Stimulated activated CD8-positive, alpha-beta memory T cell treated with anti-CD3 and anti-CD28 coated beads, Interleukin-2, amount 100 ng/mL, for 1 hour (primary cell): ENCODE measurements at places on chromosomes 4 and X.

DNA sequence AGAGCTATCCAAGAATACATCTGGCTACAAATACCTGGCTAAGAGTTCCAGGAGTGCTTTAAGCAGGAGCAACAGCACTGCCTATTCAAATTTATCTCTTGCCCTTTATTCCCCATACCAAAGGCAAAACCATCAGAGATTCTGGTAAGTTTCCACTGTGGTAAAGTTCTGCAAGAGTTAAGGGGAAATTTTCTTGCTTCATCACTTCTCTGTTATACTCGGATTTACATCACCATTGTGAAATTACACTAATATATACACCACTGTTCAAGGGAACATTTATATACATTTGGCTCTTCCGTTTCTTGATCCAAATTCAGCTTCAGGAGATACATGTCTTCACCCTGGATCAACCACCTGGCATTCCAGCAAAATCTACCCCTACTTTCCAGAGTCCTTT, 70.8 kb upstream of the PTPN13 start:
- no peak for DNase-seq

DNA sequence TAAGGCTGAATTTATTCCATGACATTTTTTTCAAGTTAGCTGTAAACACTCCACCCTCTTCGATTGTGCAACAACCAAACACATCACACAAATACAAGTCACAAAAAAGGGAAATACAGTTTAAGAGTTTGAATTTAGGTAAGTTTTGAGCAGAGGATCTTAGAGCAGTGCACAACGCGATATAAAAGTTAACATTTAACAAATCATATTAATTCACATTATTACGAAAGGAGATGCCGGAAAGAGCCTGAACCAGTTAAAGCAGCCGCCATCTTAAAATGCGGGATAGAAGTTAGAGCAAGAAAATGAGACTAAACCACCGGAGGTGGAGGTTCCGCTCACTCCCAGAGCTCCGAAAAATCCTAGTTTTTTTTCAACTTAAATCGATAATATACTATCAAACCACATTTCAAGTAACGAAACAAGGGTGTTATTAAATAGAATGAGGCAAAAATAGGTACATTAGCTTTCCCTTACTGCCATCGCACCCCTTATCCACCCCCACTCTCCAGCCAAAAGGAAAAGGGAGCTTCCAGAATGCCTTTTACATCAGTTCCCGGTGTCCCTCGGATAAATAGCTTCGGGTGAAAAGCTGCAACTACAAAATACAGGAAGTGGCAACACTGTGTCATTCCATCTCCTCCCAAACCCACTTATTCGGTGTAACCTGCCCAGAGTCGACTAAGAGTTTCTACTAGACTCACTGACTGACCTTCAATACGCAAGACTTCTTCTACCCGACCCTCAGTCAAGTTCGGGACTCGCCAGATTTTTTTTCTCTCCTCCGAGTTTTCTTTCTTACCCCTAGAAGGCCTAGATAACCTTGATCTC, 1.9 kb downstream of the UBE2D3 start:
- DNase-seq: no peak

DNA sequence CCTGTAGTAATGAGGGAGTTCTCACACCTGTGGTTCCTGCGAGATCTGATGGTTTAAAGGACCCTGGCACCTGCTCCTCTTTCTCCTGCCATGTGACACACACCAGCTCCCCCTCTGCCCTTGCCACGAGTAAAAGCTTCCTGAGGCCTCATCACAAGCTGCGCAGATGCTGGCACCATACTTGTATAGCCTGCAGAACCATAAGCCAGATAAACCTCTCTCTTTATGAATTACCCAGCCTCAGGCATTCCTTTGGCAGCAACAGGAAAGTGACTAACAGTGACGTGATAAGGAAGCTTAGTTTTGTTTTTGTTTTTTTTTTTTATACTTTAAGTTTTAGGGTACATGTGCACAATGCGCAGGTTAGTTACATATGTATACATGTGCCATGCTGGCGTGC, 130.9 kb downstream of the AFAP1 start:
- no peak for DNase-seq

DNA sequence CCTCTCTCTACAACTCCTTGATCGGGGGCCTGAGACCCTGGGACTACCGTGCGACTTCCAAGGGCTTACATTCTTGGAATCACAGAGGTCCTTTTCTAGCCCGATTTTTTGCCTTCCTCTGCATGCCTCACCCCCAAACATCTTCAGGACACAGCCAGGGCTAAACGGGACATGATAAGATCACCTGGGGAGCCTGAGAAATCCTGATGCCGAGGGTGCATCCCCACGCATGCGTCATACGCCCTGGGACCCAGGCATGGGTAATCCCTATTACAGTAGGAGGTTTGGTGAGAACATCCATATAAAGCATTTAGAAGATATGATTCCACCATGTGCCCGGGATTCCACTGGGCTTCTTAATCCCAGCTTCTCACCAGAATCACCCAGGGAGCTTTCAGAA, 77.1 kb downstream of the DCTD start:
- no peak for DNase-seq

DNA sequence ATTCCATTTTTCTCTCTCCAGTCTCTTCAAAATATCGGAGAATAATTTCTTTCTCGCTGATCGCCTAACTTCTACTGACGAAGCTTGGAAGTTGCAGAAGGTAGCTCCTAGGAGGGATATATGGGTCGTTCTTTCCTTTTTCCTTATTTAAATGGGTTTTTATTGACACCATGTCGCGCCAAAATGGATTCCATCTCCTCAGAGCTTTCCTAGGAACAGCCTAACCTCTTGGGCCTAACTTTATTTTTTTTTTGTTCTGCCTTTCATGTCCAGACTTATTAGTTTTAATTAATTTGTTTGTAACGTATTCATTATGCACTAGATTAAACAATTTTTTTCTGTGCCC, 359.4 kb upstream of the ZCCHC13 start:
- DNase-seq: no peak

- DNase-seq: no peak
Observed at GRCh38 chrX:137548261-137548660, 17.7 kb upstream of the ZIC3 start.

- DNase-seq: no peak
Observed at GRCh38 chrX:40005292-40006011, 92.3 kb downstream of the BCOR start.

DNA sequence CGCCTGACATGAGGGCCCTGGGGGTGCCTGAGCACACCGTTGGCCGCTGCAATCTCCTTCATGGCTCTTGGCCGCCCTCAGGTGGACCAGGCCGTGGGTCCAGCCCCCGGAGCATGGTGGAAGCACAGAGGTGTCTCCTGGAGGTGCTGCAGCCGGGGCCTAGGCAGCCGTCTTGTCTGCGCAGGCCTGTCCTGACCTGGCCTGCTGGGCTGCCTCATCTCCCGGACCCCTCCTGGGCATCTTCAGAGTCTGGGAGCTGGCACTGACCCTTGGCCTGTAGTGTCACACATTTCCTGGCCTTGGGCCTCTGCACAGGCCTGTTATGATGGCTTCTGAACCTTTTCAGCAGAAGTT, 20.9 kb downstream of the UVSSA start:
- DNase-seq: no peak

- DNase-seq: no peak
Observed at GRCh38 chr4:101851672-101852071, 61.1 kb downstream of the BANK1 start.

DNA sequence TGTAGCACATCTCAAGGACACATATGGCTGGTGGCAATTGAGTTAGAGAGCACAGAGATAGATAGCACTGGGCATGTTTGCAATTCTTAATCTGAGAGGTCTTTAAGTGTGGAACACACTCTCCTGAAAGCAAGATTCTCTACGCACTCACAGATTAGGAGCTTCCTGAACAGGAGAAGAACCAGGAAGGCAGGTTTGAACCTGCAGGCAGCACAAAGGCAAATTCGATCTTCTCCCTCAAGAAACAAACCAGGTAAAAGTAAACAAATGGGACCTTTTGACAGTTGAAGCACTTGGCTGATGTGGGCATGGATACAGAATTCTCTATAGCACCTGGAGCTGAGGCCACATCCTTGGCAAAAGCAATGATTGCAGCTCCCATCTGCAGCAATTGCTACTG, 24.3 kb downstream of the HS3ST1 start:
- DNase-seq: no peak

GRCh38 chr4:65791812-65792308, 121.6 kb upstream of the EPHA5 start:
- no peak for DNase-seq

DNA sequence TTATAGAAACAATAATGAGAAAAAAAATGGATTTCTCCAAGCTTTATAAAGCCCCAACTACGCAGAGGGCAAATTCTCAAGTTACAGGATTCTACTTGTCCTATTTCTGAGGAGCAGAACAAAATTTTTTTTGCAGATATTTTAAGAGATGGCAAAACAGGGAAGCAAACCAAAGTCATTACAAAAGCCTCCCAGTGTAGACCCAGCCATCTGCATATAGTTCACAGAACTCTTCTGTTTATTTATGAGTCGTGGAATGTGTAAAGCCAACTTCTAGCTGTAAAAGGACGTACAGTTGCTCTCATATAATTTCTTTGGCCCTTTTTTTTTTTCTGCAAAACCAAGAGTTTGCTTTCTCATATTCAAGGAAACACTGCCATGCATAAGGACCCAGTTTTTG, 120.4 kb downstream of the PCDH7 start:
- no peak for DNase-seq

- no peak for DNase-seq
Observed at GRCh38 chrX:53479301-53479700, 45.1 kb upstream of the HSD17B10 start.

GRCh38 chrX:152600853-152601633, 36.7 kb upstream of the GABRQ start:
- DNase-seq: no peak
